Mesenchymal stem cell (in vitro differentiated cells and primary cell): ENCODE measurements at places on chromosomes 4 and X.
A peak's percentile ranks its signal among the peaks of the same experiment; 100 is the strongest.

DNA sequence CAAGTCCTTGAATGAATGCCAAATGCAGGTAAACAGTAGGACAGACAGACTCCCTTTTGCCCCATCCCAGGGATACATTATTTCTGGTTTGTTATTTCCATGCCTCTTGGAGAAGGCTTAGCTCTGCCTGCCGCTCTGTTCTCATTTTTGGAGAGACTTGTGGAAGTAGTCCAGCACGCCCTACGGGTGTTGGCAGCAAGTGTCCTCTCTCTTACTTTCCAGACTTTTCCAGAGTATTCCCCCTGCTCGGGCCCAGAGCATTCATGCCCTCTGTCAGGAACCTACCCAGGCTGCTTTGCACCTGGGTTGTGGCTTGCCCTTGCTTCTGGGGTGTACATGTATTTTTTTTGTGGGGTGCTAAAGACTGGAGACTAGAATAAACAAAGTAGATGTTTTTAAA is 15.3 kb downstream of the SLC34A2 start:
- no peak for DNase-seq

DNA sequence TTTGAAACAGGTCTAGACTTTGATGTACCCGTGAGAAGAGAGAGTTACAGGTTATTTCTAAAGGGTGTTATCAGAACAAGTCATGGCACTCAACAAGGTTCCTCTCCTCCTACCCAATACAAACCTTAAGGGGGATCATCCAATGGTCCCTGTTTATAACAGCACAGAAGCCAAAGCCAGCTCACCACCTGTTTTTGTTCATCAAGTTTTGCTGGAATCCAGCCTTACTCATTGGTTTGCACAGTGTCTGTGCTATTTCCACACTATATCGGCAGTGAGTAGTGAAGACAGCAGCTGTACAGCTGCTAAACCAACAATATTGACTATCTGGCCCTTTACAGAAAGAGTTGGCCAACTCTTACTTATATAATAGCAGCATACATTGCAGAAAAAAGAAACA is 262.1 kb upstream of the STS start:
- DNase-seq = no peak

DNA sequence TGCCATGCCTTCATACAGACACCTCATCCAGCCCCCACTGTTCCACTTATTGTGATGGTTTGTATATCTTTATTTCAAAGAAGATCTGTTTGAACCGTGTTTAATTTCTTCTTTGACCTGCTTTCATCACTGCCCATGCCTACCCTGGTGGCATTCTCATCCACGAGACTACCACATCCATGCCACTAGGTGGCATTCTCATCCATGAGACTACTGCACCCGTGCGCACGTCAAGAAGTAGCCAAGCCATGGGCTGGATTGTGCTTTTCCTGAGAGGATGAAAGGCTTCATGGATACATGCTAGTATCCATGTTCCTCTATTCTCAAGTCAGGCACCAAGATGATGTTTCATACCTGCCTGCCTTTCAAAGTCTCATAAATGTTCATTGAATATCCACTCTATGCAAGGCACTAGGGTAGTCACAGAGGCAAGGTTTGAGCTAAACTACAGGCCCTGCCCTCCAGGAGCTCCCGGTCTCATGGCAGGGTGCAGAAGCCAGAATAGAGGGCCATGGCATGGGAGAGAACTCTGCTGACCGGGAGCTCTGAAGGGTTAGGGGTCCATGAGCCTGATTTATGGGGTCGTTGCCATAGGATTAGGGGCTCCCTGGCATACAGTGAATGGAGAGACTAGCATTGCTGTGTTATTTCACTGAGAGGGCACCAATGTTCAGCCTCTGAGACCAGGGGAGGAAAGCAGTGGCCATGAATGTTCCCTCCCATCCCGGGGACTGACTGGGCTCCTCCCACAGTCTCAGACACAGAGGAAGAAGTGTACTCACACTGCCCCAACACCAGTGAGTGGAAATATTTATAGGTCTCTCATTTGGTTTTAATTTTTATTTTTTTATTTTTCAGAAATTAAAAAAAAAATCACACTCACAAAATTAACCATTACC is 24.8 kb upstream of the EOLA2 start:
- peak; percentile 64 for DNase-seq

- no peak for DNase-seq
Observed at GRCh38 chrX:129125122-129125914, 398.0 kb downstream of the SMARCA1 start.

- no peak for DNase-seq
Observed at GRCh38 chr4:126710935-126711334, 921.8 kb upstream of the INTU start.

DNA sequence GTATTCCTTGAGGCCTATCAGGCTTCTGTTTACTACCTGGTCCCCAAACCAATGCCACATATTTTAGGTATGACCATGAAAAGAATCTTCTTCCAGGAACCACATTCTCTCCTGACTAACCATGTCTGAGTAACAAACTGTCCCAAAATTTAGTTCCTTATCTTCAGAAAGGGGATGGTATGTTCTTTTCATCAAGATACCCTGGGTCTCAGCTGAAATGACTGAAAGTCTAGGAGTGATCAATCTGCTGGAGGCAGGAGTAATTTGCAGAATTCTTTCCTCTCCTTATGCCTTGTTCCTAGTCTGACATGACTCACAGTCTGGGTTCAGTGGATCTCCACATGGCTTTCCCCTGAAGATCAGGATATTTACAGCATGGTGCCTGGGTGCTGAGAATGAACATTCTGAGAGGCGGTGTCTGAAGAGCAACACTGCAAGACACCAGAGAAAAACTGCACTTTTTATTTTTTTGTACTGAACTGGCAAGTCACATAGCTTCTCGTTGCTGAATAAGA is 665.5 kb downstream of the TLL1 start:
- DNase-seq = no peak

DNA sequence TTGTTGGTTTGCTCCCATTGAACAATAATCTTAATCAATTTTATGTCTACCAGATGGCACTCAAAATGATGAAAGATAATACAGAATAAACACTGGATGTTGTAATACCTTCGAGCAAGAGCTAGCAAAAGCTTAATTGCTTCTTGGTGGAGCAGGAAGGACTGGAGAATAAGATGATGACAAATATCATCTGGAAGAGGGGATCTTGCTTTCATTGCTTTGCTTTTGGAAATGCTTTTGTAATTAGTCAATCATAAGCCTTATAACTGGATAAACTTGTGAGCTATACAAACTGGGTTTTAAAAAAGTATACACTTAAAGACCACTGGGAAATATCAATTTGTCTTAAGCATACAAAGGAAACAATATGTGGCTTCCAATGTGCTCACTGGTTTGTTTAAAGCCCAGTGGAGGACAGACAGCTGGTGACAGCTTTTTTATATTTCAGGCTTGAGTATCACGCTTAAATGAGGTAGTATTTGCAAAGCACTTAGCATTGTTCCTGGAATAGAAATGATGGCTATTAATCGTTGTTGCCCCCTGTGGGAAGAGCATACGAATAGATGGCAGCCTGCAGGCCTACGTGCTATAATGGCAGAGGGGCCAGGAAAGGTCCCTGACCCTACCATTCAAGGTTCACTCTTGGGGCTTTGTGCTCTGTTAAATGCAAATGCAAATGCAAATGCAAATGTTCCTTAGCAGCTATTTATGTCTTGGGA is 61.2 kb downstream of the TMEM150C start:
- peak; percentile 65 for DNase-seq

DNA sequence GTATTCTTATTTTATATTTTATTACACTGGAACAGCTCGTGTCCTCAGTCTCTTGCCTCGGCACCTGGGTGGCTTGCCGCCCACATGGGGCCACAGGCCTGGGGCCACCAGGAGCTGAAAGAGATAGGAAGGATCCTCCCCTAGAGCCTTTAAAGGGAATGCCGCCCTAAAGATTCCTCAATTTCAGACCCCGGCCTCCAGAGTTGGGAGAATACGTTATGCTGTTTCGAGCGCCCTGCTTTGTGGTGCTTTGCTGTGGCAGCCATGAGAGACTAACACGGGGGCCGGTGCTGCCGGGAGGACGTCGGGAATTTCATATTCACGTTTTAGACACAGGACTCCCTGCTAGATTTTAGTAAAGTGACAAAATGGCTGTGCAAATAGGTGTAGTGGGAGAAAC is 33.2 kb downstream of the ACOX3 start:
- no peak for DNase-seq

DNA sequence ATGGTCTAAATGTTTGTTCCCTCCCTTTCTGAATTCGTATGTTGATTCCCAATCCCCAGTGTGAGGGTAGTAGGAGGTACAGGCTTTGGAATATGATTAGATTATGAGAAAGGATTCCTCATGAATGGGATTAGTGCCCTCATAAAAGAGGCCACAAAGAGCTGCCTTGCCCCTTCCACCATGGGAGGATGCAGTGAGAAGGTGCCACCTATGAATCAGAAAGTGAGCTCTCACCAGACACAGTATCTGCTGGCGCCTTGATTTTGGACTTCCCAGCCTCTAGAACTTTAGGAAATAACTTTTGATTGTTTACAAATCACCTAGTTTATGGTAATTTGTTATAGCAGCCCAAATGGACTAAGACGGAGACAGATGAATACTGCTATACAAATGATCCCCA is 3.6 kb downstream of the ATP10D start:
- DNase-seq = no peak

GRCh38 chr4:85637778-85638177 is 162.8 kb downstream of the ARHGAP24 start:
- no peak for DNase-seq

DNA sequence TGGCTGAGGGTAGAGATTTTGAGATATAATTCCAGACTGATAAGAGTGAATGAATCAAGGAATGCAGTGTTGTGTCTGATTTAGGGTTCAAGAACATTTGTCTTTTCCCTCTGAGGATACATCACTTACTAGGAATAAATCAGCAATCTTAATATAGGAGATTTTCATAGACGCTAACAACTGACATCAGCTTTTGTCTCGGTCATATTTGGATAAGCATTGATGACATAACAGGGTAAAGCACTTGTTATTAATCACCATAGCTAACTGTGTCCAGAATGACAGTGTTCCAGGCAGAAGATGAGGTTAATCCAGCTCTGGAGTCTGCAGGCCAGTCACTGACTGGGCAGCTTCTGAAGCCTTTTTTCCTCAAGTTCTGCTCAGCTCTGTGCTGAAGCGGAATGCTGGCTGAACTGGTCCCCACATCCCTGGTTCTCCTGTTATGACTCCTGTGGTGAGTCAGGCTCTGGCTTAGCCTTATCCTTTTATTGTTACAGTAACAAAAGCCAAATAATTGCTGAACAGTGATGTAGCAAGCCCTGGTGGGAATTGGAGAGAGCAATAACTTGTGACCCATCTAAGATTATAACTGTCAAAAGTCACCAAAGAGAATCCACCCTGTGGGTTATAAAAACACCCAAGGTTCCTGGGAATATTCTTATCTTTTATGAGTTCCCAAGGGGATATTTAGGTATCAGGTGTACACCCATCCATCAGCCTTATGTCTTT is 41.8 kb downstream of the FNIP2 start:
- peak; percentile 95 for DNase-seq

- no peak for DNase-seq
Observed at GRCh38 chr4:43766648-43767047, 682.0 kb downstream of the KCTD8 start.

- DNase-seq = no peak
Observed at GRCh38 chr4:149553959-149554520, 261.6 kb downstream of the IQCM start.

DNA sequence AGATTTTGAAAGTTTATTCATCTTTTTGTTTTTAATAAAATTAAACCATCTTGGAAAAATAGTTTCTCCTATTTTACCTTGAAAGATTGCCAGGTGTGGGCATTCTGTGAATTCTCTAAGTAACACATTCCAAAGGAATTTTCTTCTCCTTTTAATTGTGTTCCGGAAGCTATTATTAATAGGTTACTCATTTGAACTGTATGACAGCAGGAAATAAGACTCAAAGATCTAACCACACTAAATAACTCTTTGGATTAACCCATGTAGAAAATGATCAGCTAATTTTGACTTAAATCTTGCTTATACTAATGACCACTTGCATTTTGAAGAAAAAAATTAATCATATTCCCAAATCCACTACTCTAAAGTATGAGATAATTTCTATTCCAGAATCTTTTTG is 17.6 kb upstream of the CCNI start:
- no peak for DNase-seq

- no peak for DNase-seq
Observed at GRCh38 chrX:17923546-17923945, 62.4 kb upstream of the RAI2 start.

- no peak for DNase-seq
Observed at GRCh38 chr4:130306566-130306965, 1210.6 kb downstream of the C4orf33 start.

GRCh38 chr4:184014301-184014700 is 109.2 kb downstream of the STOX2 start:
- no peak for DNase-seq

DNA sequence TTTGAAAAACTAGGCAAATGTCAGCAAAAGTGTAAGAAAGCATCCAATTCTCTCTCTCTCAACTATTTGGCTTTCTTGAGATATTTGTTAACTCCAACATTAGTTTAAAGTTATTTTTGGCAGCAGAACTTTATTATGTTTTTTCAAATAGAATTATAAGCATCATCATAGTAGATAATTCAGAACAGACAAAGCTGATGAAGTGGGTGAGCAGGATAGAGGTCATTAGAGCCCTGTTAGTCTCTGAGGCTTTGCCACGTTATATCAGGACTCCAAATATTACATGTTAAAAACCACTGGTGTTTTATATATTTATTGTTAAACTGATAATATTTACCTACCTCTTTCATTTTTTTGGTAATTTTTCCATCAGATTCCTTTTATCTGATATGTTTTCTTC is 903.0 kb downstream of the FSTL5 start:
- DNase-seq = no peak

DNA sequence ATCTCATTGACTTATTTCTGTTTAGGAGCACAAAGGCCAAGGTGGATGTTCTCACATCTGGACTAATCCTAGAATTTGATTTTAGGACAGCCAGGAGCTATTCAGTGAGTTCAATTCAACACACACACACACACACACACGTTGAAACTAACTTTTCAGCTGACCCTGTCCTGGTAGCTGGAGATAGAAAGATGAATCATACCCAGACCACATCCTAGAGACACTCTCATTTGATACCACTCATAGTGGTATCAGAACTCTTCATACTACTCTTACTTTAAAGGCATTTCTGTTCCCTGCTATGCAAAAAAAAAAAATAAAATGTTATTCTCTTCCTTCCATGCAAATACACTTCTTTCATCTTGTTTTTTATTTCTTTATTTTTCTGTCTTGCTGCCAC is 36.7 kb downstream of the KLF8 start:
- no peak for DNase-seq

- DNase-seq = peak; percentile 44
Observed at GRCh38 chr4:169070071-169070894, 60.2 kb upstream of the CBR4 start.
